ENCODE measurements at places on chromosomes 4 and X. TPM values are rescaled to one million over a fixed set of nuclear protein-coding genes. Genes with fewer than 3 reads are reported as not detected.

DNA sequence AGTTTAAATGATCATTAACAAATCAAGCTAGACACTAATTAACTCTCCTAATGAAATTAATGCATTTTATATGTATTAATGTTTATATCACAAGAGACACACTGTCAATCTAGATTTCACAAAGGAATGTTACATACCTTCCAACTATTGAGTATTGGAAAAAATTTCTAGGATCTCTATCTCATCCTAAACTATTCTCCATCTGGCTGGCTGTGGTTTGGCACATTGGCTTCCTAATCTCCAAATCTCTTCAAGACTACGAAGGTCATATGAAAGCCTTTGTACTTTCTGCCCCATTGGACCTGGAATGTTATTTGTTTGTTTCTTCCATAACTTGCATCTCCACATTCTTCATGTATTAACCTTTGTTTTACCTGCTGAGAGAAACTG, 1160.0 kb downstream of the ADGRL3 start:
- DNase-seq: no peak

DNA sequence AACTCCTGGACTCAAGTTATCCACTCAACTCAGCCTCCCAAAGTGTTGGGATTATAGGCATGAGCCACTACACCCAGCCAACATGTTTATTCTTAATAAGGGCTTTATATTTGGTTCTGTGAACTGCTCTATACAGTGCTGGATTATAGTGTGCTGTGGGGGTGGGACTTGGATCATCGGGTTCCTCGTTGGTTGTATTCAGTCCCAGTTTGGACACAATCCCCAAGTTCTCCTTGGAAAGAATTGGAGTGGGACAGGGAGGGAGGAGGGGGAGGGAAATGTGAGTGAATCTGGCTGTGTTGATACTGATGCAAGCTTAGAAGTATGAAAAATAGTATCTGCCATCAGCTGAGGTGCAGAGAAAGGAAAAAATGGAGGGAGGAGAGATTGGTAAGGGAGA, 121.3 kb downstream of the KIT start:
- DNase-seq: no peak

FGF13 gene
- total RNA-seq: under 0.01 TPM

DNA sequence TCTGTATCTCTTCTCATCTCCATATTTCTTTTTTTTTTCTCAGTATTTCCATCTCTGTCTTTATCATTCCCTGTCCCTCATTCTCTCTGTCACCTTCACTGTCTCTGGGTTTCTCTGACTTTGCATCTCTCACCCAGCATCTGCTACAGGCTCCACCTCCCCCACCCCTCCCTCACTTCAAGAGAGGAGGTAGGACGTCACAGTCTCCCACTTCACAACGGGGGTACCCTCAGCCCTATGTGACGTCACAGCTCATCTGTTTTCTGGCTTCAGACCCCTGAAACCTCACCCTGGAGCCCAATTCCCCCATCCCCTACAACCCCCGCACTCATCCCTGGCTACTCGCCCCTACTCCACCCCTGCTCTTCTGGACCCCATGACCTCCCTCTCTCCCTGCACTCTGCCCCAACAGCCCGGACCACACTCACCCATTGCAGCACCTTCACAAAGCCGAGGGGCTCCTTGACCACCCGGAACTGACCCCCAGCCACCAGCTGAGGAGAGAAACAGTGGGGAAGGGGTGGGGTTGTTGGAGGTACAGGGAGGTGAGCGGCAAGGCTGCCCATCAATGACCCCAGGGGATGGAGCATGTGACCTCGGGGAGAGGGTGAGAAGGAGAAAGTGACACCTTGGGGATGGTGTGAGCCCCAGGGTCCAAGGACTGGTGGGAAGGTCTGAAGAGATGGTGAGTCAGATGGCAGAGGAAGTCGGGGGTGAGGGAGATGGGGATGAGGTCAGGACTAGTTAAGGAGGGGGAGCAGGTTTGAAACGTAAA, 1.3 kb downstream of the SYP start:
- DNase-seq: no peak

- no peak for DNase-seq
Measured at GRCh38 chrX:124346117-124346876, at the start of gene SH2D1A. SH2D1A (plus strand) TSS chrX:124346563; CDS start chrX:124346643, 80 bp downstream.

- DNase-seq: no peak
Measured at GRCh38 chr4:9602389-9602914, 158.2 kb downstream of the DEFB131A start.

- no peak for DNase-seq
Measured at GRCh38 chr4:144347121-144347520, 206.6 kb upstream of the GYPA start.

GRCh38 chr4:56701644-56702043, 20.5 kb upstream of the HOPX start:
- no peak for DNase-seq
